ENCODE measurements at places on chromosomes 1 and 21.

DNA sequence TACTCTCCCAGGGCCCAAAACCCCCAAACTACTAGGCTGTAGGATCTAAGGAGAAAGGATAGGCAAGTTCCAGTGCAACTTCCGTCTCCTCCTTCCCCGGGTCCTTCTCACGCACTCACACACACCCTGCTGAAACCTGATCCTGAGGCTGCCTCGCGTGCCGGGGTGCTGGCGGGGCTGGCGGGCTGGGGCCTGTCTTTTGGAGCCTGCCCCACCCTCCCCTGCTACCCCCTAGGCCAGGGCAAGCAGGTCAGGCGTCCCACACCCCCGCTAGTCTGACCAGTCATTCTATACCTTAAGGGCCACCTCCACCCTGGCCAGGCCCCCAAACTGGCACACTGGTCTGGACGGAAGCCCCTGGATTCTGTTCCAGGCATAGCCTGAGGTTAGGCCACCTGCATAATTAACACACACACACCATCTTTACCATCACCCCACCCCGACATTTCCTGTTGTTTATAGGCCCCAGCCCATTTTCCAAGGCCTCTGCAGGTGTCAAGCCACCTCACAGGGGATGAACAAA is 48.3 kb upstream of the ARTN start:
- peak; percentile 63 for DNase-seq

- no peak for DNase-seq
Observed at GRCh38 chr1:164804366-164804765, 245.4 kb downstream of the PBX1 start.

DNA sequence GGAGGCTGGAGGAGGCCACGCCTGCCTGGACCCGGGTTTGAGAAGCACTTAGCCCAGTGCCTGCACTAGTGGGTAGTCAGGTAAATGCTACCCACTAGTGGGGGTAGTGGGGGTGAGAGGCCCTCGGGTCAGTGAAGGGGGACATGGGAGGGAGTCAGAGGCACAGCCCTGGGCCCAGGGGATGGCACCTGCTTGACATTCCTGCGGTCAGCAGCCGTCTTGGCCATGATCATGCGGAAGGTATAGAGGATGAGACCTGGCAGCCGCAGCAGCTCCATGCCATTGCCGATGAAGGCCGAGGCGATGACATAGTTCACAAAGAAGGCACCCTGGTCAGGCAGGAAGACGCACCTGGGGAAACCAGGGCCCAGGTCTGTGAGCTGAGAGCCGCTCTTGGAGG is 28.7 kb downstream of the TMEM63A start:
- no peak for DNase-seq

GRCh38 chr21:27371115-27371974 is 404.5 kb upstream of the ADAMTS5 start:
- DNase-seq, result no peak

- DNase-seq, result no peak
Observed at GRCh38 chr1:14648896-14649855, 50.7 kb downstream of the KAZN start.

DNA sequence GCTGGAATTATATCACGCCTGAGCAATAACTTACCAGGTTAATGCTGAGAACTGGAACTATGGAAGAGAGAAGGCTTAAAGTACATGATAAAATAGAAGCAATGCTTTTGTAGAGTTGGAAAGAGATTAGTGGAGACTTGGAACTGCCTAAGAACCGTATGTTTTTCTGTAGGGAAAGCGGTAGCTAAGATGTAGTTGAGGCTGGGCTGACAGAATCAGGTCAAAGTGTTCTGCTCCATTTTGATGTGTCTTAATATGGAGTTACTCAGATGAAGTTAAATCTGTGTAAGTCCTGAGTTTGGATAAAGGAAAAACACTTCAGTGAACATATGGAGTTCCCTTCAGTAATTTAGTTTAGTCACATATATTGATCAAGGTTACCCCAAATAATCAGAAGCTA is 860.9 kb upstream of the CXADR start:
- no peak for DNase-seq

- DNase-seq, result no peak
Observed at GRCh38 chr1:26858891-26859640, 3.9 kb upstream of the SFN start.
